ENCODE measurements at places on chromosomes 2 and 18. TPM values are rescaled to one million over a fixed set of nuclear protein-coding genes. Genes with fewer than 3 reads are reported as not detected.

DNA sequence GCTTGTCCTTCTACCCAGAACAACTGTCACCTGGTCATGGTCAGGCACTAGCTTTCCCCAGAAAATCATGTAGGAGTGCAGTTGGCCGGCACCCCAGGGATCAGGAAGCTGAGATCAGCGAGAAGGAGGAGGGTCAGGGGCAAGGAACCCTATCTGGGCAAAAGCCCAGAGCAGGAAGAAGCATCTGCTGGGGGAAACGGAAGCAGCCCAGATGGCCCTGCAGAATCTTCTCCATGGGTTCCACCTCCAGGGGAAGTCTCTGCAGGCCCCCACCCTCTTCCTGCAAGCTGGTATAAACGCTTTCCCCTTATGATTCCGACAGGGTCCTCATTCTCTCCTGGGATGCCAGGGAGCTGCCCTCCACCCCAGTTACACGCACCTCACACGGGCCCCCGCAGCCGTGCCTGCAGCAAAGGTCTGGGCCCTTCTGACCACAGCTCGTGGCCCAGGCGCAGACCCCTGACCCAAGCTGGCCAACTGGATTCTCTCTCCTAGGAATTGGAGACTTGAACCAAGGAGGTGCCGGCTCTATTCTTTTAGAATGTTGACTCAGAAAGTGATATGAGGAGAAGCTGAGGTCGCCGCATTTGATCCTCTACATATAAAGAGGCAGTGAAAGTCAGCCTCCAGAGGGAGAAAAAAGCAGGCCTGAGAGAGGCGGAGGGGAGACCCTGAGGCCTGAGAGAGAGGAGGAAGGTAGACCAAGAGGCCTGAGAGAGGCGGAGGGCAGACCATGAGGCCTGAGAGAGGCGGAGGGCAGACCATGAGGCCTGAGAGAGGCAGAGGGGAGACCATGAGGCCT, 71.0 kb downstream of the STPG4 start:
- peak; percentile 53 for DNase-seq
- no peaks in the 10 kb centered on the region for H3K36me3 ChIP-seq
- peaks cover 18% of the 10 kb centered on the region for H3K4me1 ChIP-seq
- peak overlapping the region; percentile 100 for H3K27ac ChIP-seq

- no peak for DNase-seq
- no peaks in the 10 kb centered on the region for H3K27me3 ChIP-seq
- H3K36me3 ChIP-seq, result no peaks in the 10 kb centered on the region
- peaks cover 20% of the 10 kb centered on the region for H3K4me1 ChIP-seq
Observed at GRCh38 chr2:207469943-207470729, 59.6 kb upstream of the CREB1 start.

GRCh38 chr2:67896476-67896875, 166.3 kb downstream of the C1D start:
- H3K27me3 ChIP-seq, result no peaks in the 10 kb centered on the region
- H3K27ac ChIP-seq, result no peak overlapping the region
- no peak for DNase-seq
- H3K4me3 ChIP-seq, result no peak overlapping the region
- H3K4me1 ChIP-seq, result peaks cover 13% of the 10 kb centered on the region
- no peaks in the 10 kb centered on the region for H3K36me3 ChIP-seq

- H3K4me1 ChIP-seq, result no peaks in the 10 kb centered on the region
- no peaks in the 10 kb centered on the region for H3K27me3 ChIP-seq
- no peak overlapping the region for H3K4me3 ChIP-seq
- DNase-seq, result peak; percentile 21
- no peaks in the 10 kb centered on the region for H3K36me3 ChIP-seq
- no peak overlapping the region for H3K27ac ChIP-seq
Observed at GRCh38 chr18:286515-287310, 18.9 kb upstream of the THOC1 start.

Gene CNGA3
- not detected for polyA plus RNA-seq
